ENCODE measurements at places on chromosomes 4 and X.

GRCh38 chrX:1462596-1463251 is 10.0 kb upstream of the ASMTL start:
- peak; percentile 34 for DNase-seq

DNA sequence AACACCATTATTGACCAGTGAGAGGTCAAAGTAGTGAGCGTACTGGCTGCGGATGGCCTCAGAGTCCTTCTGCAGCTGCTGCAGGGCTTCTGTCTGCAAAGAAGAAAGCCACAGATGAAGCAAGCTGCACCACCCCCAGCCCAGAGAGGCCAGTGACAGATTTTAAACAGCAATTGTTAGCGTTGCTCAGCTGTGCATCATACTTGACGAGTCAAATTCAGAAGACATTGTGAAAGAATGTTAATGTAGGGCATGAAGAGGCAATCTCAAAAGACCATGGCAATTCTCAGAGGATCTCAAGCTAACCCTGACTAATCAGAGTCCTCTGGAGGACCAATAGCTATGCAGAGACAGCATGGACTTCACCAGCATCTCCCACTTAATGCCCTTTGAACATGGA is 16.6 kb downstream of the DKC1 start:
- no peak for DNase-seq

DNA sequence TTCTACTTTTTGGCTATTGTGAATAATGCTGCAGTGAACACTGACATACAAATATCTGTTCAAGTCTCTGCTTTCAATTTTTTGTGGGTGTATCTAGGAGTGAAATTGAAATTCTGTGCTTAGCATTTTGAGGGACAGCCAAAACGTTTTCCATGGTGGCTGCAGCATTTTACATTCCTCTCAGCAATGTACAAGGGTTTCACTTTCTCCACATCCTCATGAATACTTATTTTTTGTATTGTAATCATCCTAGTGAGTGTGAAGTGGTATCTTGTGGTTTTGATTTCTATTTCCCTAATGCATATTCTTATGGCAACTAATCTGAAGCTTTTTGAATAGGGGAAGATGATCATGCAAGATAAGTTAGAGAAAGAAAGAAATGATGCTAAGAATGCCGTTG is 40.3 kb downstream of the HSPA4L start:
- no peak for DNase-seq

DNA sequence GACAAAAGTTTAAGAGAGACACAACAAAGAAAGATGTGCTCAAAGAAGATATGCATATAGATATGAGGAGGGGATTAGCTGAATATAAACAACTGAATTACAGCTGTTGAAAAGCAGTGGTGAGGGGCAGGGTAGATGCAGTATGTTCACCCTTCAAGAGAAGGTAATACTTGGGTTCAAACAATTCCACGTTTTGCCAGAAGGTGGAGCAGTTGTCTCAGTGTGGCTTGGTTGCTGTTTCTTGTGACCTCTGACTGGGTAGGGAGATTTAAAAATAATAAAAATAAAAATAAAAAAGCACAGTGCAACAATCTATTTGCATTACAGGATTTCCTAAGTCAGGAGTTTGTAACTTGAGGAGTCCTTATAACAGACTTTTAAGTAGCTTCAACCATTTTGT is 23.3 kb downstream of the PHOX2B start:
- DNase-seq = no peak

- no peak for DNase-seq
These were observed 125.8 kb upstream of the UNC5C start for GRCh38 chr4:95674521-95674981.

DNA sequence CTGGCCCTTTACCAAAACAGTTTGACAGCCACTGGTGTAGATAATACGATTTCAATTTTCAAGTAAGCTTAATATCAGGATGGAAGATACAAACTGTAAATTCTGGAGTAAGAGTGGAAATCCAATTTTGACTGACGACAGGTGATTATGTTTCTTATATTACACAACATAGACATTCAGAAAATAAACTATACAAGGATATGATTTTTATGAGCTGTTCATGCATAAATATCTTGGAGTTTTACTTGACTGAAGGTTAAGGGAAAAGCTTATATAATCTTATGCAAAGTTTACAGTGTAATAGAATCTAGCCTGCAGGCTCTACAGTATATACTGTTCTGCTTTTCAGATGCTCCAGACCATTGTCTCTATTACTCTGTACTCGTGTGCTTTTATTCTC is 1672.3 kb downstream of the ARAP2 start:
- DNase-seq = no peak

DNA sequence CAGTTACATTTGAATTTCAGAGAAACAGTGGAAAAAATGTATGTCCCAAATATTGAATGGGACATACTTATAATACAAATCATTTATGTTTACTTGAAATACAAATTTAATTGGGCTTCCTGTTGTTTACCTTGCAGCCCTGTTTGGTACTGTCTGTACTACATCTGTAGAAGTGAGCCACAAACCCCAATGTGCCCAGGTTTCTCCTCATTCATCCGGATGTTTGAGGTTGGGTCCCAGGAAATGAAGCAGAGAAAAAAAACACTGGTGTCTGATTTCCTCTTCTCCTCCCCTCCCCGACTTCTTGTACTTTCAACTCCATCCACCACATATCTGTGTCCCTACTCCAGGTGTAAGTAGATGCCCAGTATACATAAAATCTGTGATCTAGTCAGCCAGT is 27.1 kb upstream of the SCRG1 start:
- DNase-seq = no peak

DNA sequence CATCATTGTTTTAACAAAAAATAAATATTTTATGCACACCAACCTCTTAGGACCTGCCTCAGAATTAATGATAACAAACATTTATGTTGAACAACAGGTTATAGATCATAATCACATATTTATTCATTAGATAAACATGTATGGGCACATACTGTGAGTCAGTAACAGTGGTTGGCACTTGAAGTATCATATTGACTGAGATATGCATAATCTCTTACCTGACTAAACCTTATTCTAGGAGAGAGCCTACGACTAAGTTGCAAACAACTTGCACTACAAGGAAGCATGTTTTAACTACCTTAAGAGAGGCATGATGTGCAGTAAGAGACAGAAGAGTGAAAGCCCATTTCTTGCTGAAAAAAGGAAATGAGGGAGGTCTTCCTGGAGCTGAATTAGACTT is 6.5 kb upstream of the DACH2 start:
- no peak for DNase-seq

DNA sequence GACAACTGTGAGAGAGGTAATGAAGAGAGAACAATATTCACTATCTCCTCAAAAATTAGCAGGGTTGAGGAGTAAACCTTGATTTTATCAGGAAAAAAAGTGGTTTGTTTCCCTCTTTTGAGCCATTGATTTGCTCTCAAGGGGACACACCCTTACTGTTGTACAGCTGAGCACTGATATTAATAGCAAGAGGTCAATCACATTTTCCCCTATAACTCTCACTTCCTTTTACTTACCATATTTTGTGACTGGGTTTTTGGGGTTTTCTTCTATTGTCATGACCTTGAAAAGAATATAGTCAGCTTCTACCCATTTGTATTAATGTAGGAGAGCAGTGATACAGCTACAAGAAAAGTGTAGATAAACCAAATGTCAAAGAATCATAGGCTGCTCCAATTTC is 70.2 kb upstream of the LONRF3 start:
- DNase-seq = no peak

DNA sequence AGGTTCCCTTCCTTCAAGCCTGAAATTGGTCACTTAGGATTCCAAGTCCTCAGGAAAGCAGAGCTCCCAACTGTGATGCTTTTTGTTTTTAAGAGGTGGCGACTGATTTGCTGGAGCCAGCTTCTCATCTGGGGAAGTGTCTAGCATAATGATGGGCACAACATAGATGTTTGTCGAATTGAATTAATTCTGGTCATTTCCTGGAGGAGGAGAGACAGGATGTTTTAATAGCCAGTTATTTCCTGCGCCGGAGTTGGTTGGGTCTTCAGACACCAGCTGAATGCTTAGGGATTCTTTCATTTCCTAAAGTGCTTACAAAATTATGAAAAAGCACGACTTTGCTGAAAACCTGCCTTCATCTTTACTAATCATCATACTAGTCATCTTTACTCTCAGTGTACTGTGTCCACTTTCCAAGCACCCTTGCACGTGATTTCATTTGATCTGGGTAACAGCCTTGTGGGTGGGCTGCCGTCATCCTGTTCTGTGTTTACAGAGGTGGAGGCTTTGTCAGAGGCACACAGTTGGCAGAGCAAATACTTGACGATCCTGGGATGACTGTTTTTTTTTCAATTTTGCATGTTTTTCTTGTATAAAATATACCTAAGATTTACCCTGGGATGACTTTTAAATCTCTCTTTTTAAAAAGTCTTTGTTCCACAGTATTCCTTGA is 49.5 kb downstream of the RGS12 start:
- no peak for DNase-seq

DNA sequence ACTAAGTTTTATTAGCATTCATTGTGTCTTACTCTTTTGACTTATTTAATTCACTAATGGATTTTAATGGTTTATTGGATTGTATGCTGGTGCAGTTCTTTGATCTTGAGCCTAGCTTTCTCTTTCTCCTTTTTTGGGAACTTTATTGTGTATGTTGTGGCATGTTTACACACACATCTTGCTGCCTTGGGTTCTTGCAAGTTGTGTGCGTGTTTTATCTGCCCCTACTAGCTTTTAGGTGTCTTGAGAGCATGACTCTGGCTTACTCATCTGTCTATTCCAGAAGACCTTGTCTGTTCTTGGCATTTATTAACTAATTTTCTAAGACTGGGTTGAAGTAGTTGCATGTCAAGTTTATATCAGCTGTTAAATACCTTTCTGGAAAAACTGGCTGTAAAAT is 2.7 kb downstream of the TMEM165 start:
- DNase-seq = no peak

DNA sequence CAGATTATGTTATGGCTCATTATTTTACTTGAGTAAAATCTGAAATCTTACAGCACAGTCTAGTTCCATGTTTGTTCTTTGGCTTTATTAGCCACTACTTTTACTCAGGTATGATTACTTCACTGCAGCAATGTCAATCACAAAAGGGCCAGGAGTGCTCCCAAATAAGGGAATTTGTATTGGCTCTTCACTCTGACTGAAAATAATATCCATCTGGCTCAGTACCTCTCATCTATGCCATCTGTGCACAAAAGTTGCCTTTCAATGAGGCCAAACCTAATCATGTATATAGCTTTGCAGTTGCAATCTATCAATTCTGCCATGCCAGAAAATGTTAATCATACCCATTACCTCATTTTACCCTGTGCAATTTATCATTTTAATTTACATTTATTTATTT is 161.1 kb downstream of the TECRL start:
- DNase-seq = no peak

DNA sequence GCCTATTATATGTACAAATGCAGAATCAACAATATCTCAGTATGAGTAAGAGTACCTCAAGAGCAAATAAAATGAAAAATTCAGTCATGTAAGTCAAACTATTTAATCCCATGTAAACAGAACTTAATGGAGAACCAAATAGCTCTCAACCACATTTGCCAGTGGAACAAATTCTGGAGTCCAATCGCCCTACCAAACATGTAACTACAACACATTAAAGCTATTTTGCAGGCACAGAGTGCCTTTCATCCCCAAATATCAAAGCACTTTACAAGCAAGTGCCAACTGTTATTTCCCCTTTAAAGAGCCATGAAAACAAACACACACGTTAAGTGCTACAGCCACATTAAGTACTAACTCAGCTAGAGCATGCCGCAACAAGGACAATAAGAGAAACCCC is 51.3 kb downstream of the PCDH19 start:
- no peak for DNase-seq
